ENCODE measurements at places on chromosomes 13 and 19. TPM values are rescaled to one million over a fixed set of nuclear protein-coding genes. Genes with fewer than 3 reads are reported as not detected.
A peak's percentile ranks its signal among the peaks of the same experiment; 100 is the strongest.

DNA sequence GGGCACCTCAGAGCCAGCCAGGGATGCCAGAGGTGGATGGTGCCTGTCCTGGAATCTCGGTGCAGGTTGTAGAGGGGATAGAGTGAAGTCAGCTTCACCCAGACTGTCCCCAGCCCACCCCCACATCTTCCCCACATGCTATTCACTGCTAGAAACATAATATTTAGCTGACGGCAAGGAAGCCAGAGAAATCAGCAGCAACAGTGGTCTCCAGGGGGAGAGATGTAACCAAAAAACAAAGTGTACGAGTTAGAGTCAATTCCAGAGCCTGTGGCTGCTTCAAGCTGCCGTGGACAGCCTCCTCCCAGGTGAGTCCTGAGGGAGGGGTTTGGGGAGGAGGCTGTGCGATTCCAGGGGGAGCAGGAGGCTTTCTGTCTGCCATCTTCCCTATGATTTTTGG, 97.6 kb downstream of the ZNF536 start:
- no peak overlapping the region for H3K27ac ChIP-seq
- no peaks in the 10 kb centered on the region for H3K4me1 ChIP-seq
- no peaks in the 10 kb centered on the region for H3K36me3 ChIP-seq
- no peak for DNase-seq
- no peaks in the 10 kb centered on the region for H3K27me3 ChIP-seq

Gene UQCR11
- 179 TPM for total RNA-seq

Gene N4BP2L1
- 3.7 TPM for total RNA-seq

DNA sequence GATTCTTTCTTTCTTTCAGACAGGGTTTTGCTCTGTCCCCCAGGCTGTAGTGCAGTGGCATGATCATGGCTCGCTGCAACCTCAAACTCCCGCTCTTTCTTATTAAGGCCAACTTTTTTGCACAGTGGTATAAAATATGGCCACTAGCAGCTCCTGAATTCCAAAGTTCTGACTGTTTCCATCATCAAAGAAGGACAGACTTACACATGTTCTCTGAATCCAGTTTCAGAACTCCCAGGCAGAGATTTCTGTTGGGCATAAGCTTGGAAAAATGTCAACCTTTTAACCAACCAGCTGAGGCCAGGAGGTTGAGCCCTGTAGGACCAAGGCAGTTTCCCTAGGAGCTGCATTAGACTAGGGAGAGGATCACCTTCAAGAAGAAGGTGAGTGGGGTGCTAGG, 184.1 kb downstream of the HS6ST3 start:
- H3K27ac ChIP-seq: no peak overlapping the region
- H3K27me3 ChIP-seq: no peaks in the 10 kb centered on the region
- H3K4me3 ChIP-seq: no peak overlapping the region
- no peaks in the 10 kb centered on the region for H3K36me3 ChIP-seq
- no peak for DNase-seq

DNA sequence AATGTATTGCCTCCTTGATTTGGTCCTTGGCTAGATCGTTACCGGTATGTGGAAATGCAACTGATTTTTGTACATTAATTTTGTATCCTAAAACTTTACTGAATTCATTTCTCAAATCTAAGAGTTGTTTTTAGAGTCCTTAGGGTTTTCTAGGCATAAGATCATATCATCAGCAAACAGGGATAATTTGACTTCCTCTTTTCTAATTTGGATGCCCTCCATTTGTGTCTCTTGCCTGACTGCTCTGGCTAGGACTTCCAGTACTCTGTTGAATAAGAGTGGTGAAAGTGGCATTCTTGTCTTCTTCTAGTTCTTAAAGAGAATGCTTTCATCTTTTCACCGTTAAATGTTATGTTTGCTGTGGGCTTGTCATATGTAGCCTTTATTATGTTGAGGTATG, 12.0 kb upstream of the CYP2A13 start:
- H3K27ac ChIP-seq: no peak overlapping the region
- no peak for DNase-seq
- no peaks in the 10 kb centered on the region for H3K36me3 ChIP-seq
- H3K4me1 ChIP-seq: no peaks in the 10 kb centered on the region
- no peak overlapping the region for H3K4me3 ChIP-seq
- H3K27me3 ChIP-seq: no peaks in the 10 kb centered on the region

Gene ERICH6B
- total RNA-seq: not detected

- H3K27ac ChIP-seq: no peak overlapping the region
- H3K4me3 ChIP-seq: no peak overlapping the region
- no peak for DNase-seq
- H3K36me3 ChIP-seq: no peaks in the 10 kb centered on the region
These were observed 3.6 kb upstream of the FAM187B start for GRCh38 chr19:35231956-35232645.

Gene EBI3
- total RNA-seq: 1.1 TPM

- no peak overlapping the region for H3K4me3 ChIP-seq
- no peaks in the 10 kb centered on the region for H3K4me1 ChIP-seq
- H3K36me3 ChIP-seq: no peaks in the 10 kb centered on the region
- DNase-seq: no peak
- H3K27me3 ChIP-seq: no peaks in the 10 kb centered on the region
These were observed 405.8 kb downstream of the SPRY2 start for GRCh38 chr13:79935121-79935520.

GRCh38 chr19:511101-511851, 4.0 kb downstream of the TPGS1 start:
- peak overlapping the region; percentile 28 for H3K4me3 ChIP-seq
- H3K4me1 ChIP-seq: peaks cover 10% of the 10 kb centered on the region
- H3K36me3 ChIP-seq: peaks cover 6% of the 10 kb centered on the region
- no peak for DNase-seq
- H3K27ac ChIP-seq: no peak overlapping the region

- DNase-seq: no peak
- H3K36me3 ChIP-seq: no peaks in the 10 kb centered on the region
These were observed 9.9 kb upstream of the ZNF536 start for GRCh38 chr19:30362156-30362754.

Gene ZNF98
- total RNA-seq: not detected

DNA sequence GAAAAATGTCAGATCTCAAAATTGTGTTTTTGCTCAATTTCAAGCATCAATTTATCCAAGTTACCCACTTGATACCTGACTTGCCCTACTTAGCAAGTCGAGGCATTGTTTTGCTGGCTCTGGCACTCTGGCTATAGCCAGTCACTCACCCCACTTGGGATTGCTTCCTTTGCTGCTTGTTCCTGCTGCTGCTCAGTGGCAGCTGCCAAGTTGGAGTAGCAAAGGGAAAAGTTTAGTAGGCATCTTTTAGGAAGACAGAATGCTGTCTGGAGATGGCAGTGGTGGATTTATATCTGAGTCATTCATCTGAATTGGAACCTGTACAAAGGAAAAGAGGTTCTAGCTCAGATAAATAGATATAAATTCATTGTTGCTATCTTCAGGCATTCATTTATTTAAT, 41.2 kb downstream of the PCCA start:
- H3K27me3 ChIP-seq: no peaks in the 10 kb centered on the region
- H3K4me3 ChIP-seq: no peak overlapping the region
- no peak for DNase-seq

- no peaks in the 10 kb centered on the region for H3K4me1 ChIP-seq
- no peak overlapping the region for H3K27ac ChIP-seq
- no peaks in the 10 kb centered on the region for H3K27me3 ChIP-seq
- no peak overlapping the region for H3K4me3 ChIP-seq
- no peaks in the 10 kb centered on the region for H3K36me3 ChIP-seq
These were observed 1.4 kb downstream of the ARHGEF18 start for GRCh38 chr19:7349961-7350711.

DNA sequence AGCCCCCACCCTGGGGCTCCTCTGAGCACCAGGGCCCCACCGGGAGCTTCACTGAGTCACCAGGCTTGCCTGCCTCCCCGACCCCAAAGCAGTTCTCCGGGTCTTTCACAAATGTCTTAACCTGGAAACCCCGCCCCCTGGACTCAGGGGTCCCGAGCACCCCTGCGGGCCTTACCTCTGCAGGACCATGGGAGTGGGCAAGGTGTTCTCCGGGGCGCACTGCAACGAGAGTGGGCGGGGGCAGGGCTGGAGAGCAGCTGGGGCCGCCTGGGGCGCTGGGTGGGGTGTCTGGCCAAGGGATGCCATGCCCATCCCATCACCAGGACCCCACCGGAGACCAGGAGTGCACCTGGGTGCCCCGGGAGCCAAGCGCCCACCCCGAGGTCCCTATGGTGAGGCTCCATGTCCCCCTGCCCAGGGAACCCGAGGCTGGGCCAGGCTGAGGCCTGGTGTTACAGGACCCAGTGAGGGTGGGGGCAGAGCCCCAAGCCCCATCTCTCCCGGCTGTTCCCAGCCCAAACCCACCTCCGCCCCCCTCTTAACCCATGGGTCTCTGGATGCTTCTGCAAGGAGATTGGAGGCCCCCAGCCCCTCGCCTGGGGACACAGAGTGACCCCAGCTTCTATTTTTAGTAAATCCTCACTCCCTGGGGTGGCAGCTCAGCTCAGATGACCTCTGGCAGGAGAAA, 10.9 kb downstream of the MKNK2 start:
- peaks cover 23% of the 10 kb centered on the region for H3K4me1 ChIP-seq
- peaks cover 19% of the 10 kb centered on the region for H3K36me3 ChIP-seq
- H3K27ac ChIP-seq: peak overlapping the region; percentile 93

Gene LRRC63
- total RNA-seq: not detected

Gene KL
- total RNA-seq: not detected

GRCh38 chr13:22506096-22506691, 674.6 kb upstream of the SGCG start:
- H3K27me3 ChIP-seq: no peaks in the 10 kb centered on the region
- H3K36me3 ChIP-seq: no peaks in the 10 kb centered on the region
- no peak overlapping the region for H3K27ac ChIP-seq
- H3K4me1 ChIP-seq: no peaks in the 10 kb centered on the region
- H3K4me3 ChIP-seq: no peak overlapping the region

Gene RPL21
- total RNA-seq: 1,233 TPM

Gene ZNF780B
- 17.1 TPM for total RNA-seq

Gene ZNF415
- 9.3 TPM for total RNA-seq

DNA sequence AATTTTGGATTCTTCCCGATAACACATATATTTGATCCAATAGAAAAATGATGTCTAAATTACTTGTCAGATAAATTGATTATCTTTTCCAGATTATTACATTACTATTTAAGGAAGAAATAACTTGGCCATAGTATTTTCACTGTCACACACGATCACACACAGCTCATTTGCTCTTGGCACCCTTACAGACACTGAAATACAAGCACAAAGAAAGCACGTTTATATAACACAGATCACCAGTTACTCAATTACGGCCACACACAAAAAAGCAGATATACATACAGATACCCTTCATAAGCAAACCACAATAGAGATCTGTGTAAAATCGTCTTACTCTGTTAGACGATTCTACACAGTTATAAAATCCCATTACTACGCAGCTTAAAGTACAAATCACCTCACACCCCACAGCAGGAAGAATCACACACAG, 716 bp upstream of the ZNF420 start:
- peaks cover 7% of the 10 kb centered on the region for H3K4me1 ChIP-seq
- H3K36me3 ChIP-seq: no peaks in the 10 kb centered on the region
- H3K4me3 ChIP-seq: peak overlapping the region; percentile 97

DNA sequence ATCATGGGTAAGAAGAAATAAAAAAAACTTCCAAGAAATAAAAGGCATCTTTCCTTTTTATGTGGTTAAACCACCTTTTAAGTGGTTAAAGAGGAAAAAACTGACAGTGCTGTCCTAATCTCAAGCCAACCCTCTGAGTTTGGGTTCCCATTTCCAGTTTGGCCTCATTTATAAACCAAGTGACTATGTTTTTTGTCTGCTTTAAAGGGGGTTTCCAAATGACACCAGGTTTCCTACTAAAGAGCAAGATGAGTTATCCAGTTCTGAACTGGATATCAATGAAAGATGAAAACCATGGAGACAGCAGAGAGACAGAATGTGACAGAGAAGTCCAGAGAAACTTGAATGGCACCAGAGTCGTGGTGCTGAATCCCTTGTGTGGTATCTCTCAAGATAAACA, 251.5 kb downstream of the ABCC4 start:
- H3K36me3 ChIP-seq: no peaks in the 10 kb centered on the region
- H3K27ac ChIP-seq: no peak overlapping the region
- H3K4me1 ChIP-seq: no peaks in the 10 kb centered on the region
- H3K4me3 ChIP-seq: no peak overlapping the region
- no peak for DNase-seq
- H3K27me3 ChIP-seq: no peaks in the 10 kb centered on the region

DNA sequence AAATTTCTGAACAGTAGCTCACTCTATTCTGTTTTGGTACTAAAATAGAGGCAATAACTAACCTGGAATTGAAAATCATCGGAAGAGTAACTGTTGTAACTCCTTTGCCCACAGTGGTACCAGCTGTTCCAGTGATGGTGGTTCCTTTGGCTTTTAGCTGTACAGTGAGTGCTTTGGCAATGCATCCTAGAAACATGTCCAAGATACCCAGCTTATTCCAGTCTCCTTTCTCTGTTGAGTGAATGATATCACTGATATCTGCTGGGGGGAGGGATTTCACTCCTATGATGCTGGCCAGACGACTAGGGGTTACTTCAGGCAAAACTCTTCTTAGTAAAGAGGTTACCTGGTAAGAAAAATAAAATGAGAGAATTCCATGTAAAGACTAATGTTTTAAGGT, 40.6 kb upstream of the FBXL3 start:
- no peak for DNase-seq
- H3K4me1 ChIP-seq: no peaks in the 10 kb centered on the region
- H3K27ac ChIP-seq: no peak overlapping the region
- H3K36me3 ChIP-seq: no peaks in the 10 kb centered on the region

Gene CLC
- total RNA-seq: 12.4 TPM

Gene BABAM1
- 127 TPM for total RNA-seq

DNA sequence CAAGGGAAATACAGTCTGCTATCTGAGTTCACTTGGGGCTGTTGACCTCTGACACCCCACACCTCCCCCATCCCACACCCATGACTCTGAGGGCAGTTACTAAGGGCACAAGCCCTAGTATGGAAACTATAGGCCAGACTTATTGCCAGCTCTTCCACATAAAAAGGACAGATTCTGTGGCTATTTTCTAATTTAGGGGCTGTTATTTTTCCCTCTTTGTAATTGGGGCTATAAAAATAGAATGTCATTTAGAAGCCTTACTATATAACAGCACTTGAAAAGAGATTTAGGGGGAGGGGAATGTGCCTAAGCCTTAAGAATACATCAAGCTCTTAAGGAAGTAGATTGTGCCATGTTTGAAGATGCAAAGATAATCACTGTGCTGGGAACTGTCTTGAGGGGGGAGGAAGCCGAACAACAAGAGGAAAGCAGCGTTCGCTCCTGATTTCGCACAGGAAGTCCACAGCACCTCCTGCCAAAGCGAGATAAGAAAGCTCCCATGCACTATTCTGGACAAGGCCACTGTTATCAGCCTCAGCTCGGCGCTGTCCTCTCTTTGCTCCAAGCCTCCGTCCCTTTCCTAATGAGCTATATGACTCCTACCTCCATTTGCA, 86.6 kb downstream of the FLT1 start:
- no peaks in the 10 kb centered on the region for H3K4me1 ChIP-seq
- peaks cover 9% of the 10 kb centered on the region for H3K36me3 ChIP-seq
- DNase-seq: no peak
- H3K27ac ChIP-seq: no peak overlapping the region

All from H1 (cell line).